ENCODE measurements at places on chromosomes 13 and 19. TPM values are rescaled to one million over a fixed set of nuclear protein-coding genes. Genes with fewer than 3 reads are reported as not detected.

GRCh38 chr13:31756346-31756745, 17.0 kb downstream of the RXFP2 start:
- no peak for DNase-seq

- no peak for DNase-seq
Measured at GRCh38 chr13:50740052-50740741, 103.3 kb downstream of the DLEU7 start.

ECSIT gene
- 98.2 TPM for total RNA-seq

- no peak for DNase-seq
Measured at GRCh38 chr19:54275951-54276350, 5.0 kb downstream of the LILRB2 start.

DNA sequence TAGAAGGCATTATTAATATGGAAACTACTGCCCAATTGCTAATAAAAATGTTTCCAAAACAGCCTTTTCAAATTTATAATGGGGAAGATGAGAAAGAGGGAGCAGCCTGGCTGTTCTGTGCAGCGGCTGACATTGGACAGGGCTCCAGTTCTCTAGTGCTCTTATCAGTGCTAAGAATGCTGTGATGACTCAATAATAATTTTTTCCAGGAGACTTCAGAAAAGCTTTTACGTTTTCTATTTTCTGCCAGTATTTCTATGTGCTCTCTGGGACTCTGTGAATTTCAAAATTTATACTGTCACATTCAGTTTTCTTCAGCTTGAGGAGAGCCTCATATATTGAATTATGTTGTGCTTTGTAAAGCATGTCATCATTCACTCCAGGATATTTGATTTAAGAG, 209.6 kb downstream of the VWA8 start:
- no peak for DNase-seq

TEX29 gene
- total RNA-seq: not detected

GRCh38 chr13:54965881-54966280, 1937.3 kb downstream of the OLFM4 start:
- DNase-seq: no peak
